ENCODE measurements at places on chromosomes 3 and 15.

DNA sequence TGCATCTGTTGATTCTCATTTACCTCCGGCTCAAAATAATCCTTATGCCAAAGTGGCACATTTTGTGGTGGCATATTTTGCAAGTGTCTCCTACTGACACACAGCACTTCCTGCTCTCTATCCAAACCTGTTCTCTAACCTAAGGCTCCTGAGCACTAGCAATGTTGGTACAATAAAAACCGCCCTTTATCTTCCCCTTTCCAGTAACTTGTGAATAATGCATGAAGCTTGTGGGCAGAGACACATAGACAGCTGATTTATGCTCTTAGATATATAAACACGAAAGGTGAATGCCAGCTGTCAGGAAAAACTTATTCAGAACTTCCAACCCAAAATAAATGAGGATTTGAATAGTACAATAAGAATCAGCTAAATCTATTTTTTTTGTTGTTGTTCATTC is 34.6 kb upstream of the ARPIN start:
- no peak for DNase-seq

GRCh38 chr15:62877276-62877857 is 165.2 kb upstream of the TPM1 start:
- no peak for DNase-seq

DNA sequence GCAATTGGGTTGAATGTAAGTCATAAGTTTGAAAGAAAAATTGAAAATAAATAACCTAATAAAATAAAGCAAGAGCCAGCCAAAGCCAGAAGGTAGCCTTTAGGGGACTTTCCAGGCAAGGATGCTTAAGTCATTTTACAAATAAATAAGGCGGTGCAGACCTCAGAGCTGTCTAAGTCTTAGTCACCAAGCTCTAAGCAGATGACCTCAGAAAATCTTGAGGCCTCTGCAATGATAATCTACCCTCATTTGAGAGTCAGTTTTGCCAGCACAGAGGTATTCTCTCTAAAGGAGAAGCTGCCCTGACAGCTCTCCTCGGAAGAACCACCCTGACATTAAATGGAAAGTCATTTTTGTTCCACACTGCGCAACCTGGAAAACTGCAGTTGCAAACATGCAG is 113.9 kb downstream of the OXNAD1 start:
- peak; percentile 79 for DNase-seq

DNA sequence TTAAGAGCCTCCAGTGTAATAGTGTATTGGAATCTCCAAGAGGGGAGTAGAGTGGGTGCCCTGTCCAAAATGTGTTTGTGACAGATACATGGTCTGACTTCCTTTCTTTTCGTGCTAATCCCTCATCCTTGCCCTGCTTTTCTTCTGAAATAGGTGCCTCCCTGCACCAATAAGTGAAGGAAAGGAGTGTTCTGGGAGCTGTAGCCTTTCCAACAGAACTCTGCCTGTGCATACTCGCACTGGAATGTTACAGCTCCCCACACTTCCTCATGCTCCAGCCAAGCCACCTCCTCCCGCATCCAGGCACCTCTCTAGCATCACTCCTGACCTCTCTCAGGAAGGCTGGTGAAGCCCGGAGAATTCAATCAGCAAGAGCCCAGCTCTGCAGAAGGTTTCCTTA is 478.0 kb downstream of the GABRG3 start:
- DNase-seq, result no peak

- DNase-seq, result no peak
Observed at GRCh38 chr3:105960381-105960780, 91.6 kb upstream of the CBLB start.

DNA sequence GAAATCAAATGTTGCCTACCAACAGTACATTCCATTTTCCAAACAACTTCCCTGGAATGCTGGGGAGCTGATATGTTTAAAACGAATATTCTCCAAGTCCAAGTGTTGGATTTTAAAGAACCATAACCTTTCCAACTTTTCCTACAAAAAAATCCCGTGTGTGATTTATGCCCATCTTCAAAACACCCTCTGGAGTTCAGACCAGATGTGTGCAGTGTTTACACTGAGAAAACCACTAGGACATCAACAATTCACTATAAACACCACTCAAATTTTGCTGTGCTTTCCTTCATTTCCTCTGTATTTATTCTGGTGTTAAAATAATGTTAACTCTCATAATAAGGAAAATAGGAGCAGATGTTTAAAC is 2.4 kb downstream of the VGLL4 start:
- peak; percentile 54 for DNase-seq

DNA sequence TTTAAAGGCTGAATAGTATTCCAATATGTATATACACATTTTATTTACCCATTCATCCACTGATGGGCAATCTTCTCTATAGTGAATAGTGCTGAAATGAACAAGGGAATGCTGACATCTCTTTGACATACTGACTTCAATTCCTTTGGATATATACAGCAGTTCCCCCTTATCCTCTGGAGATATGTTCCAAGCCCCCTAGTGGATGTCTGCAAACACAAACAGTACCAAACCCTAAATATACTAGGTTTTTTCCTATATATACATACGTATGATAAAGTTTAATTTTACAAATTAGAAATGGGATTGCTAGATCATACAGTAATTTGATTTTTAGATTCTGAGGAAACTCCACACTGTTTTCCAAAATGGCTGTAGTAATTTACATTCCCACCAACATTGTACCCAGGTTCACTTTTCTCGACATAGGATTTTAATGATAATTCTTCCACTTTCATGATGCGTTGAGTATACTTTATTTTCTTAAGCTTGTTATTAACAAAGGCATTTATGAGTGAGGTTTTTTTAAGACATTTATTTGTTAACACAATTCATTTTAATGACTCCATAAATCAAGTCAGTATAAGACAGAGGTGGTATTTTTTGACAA is 38.2 kb downstream of the VPS13C start:
- peak; percentile 4 for DNase-seq

GRCh38 chr15:51369451-51369761 is 28.0 kb downstream of the GLDN start:
- DNase-seq, result no peak

- DNase-seq, result no peak
Observed at GRCh38 chr3:59737241-59737640, 687.4 kb upstream of the CFAP20DC start.

GRCh38 chr3:882533-882932 is 210.3 kb upstream of the CNTN6 start:
- no peak for DNase-seq

DNA sequence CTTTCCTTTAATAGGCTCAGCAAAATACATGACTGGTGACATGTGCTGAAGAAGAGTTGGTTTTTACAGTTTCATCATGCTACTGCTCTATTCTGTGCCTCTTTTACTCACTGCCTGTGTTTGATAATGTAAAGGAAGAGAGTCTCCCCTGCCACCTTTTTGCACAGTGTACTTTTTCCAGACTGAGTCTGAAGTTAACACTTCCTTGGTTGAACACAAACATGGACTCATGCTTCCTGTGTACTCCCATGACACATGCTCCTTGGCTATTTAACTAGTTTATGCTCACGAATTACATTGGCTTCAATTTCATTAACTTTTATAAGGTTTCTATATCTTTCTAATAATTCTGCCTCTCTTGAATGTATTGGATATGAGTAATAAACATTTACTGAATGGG is 396.1 kb downstream of the VGLL3 start:
- no peak for DNase-seq

DNA sequence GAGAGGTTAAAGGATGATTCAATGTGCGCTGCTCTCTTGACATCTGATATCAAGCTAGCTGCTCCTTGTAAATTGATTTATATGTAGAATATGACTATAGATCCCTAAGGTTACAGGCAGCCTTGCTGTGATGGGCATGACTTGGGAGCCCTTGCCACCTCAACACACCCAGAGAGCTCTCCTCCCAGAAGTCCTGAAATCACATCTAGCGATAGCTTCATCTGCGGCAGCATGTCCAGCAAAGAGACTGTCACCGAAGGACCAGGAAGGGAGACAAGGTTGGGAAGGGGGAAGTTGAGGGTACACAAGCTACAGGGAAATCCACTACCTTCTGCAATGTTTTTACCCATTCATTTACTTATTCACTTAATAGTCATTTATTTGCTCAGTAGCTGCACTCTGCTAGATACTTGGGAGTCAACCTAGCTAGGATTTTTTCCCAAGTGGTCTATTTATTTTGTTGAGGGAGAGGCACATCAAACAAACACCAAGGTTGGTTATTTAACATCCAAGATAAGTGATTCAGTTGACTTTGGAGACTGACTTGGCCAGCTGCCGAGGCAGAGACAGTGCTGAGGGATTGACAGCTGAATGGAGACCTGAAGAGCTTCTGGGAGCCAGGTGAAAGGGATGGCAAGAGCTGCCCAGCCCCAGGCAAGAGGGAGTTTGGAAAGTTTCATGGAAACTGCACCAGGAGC is 205.8 kb upstream of the IL12A start:
- no peak for DNase-seq

GRCh38 chr3:76582632-76583378 is 457.1 kb upstream of the ROBO2 start:
- DNase-seq, result no peak

- peak; percentile 57 for DNase-seq
Observed at GRCh38 chr15:35980719-35981118, 434.8 kb upstream of the DPH6 start.

DNA sequence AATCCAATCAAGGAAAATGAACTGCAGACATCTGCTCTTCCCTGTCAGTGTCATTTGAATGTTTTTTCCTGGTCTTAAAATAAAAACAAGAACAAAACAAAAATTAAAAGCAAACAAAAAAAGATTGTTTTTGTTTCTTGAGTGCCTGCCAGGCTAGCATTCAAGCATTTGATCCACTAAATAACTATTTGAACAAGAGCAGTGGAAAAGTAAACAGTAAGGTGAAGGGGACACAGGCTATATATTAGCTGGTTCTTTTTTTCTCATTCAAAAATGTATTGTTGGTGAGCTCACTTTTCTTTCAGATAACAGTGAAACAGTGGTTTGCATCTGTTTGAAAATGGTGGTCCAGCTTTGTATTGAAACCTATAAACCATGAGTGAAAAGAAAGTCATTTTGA is 586.9 kb upstream of the SGO1 start:
- no peak for DNase-seq

GRCh38 chr3:168044049-168044448 is 51.7 kb downstream of the GOLIM4 start:
- no peak for DNase-seq

DNA sequence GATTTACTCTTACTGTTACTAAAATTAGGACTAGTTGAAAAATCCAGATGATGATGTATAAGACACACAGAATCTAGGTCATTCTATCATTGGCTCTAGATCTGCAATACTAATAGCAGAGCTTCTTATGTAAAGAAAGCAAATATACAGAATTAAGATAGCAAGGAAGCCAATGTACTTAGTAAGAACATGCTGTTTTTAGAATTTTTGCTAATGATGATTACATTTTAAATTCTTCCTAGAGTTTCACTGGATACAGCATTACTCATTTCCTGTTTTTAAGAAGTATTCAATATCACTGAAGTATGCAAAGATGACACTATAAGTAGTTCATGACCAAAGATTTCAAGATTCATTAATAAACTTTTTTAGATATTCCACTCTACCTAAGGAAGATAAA is 60.7 kb downstream of the CFAP20DC start:
- DNase-seq, result peak; percentile 83

GRCh38 chr3:186138272-186138981 is 29.5 kb upstream of the ETV5 start:
- no peak for DNase-seq
